Liver (tissue), 10 donors: ENCODE measurements at places on chromosomes 13 and 19.

- H3K27ac ChIP-seq = no peak overlapping the region
- no peak for DNase-seq
- no peaks in the 10 kb centered on the region for H3K27me3 ChIP-seq
- H3K36me3 ChIP-seq = no peaks in the 10 kb centered on the region
Observed at GRCh38 chr13:43041369-43041921, 18.1 kb downstream of the DNAJC15 start.

- H3K36me3 ChIP-seq = no peaks in the 10 kb centered on the region
- H3K4me3 ChIP-seq = no peak overlapping the region
- H3K27me3 ChIP-seq = no peaks in the 10 kb centered on the region
- DNase-seq = no peak
Observed at GRCh38 chr19:16944626-16945363, 56.0 kb downstream of the F2RL3 start.

GRCh38 chr19:39212375-39212742 lies 8.3 kb upstream of the SYCN start:
- no peak overlapping the region for H3K4me3 ChIP-seq
- H3K27ac ChIP-seq = no peak overlapping the region
- peak; percentile 44 for DNase-seq
- no peaks in the 10 kb centered on the region for H3K36me3 ChIP-seq
- H3K4me1 ChIP-seq = no peaks in the 10 kb centered on the region

DNA sequence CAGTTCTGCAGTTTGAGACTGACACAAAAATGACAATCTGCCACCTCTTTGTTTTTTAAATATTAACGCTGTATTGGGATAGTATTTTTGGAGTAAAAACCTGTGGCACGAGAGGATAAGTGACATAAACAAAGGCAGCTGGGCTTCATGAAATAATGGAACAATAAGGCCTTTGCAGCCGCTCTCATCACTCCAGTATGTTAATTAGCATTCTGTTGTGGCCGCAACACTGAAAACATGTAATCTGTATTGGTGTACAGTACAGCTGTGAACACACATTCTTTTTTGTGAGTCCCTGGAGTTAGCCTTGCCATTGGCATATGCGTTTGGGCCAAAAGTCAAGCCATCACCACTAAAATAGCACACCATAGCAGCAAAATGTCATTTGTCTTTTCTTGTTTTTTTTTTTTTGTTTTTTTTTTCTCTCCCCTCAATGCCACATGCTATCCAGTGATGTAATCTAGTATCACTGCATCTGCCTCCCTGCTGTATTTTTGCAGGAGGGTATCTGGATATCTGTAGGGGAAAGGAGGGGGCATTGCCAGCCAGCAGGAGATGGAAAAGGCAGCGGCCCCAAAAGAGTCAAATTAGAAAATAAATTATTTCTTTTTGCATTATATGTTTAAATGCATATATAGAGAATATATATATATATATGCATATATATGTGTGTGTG lies 885 bp upstream of the ZNF536 start:
- no peak overlapping the region for H3K27ac ChIP-seq
- H3K27me3 ChIP-seq = no peaks in the 10 kb centered on the region
- H3K36me3 ChIP-seq = no peaks in the 10 kb centered on the region
- no peaks in the 10 kb centered on the region for H3K4me1 ChIP-seq
- no peak for DNase-seq
- H3K4me3 ChIP-seq = no peak overlapping the region

DNA sequence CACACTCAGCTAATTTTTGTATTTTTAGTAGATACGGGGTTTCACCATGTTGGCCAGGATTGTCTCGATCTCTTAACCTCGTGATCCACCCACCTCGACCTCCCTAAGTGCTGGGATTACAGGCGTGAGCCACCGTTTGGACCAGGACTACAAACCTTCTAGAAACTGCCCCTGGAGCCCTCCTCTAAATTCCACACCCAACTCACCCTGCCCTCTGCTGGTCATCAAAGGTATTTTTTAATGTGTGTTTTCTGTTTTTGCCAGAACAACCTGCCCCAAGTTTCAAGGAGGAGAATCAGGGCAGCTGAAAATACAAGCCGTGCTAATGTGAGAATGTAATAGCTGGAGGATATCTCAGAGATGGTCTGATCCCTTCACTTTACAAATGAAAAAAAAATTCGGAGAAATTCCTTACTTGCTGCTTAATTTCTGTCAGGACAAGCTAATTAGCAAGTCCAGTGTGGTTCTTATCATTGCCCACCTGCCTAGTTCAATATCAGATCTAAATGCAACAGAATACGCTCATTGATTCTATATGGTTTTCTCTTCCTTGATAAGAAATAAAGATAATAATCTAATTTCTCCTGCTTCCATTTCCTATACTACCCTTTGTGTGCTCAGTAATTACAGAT lies 4.1 kb downstream of the ATP8A2 start:
- no peak overlapping the region for H3K4me3 ChIP-seq
- H3K27me3 ChIP-seq = peaks cover 10% of the 10 kb centered on the region
- no peaks in the 10 kb centered on the region for H3K36me3 ChIP-seq
- H3K27ac ChIP-seq = no peak overlapping the region
- H3K4me1 ChIP-seq = peaks cover 8% of the 10 kb centered on the region
- no peak for DNase-seq

DNA sequence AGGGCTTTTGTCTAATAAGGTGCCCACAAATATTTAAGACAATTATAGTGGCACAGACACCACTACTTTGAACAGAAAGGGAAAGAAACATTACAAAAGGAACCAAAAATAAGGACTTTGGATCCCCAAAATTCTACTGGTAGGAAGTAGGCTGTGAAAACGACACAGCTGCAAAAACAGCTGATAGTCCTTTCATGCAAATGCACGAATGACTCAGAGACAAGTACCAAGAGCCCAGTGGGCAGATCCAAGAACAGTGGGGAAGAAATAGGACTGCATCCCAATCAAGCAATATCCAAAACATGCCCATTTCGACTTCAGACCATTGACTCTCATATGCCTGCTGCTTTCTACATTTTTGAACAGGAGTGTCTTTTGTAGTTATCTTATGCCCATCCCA lies 269.4 kb upstream of the NBEA start:
- no peaks in the 10 kb centered on the region for H3K36me3 ChIP-seq
- H3K27ac ChIP-seq = no peak overlapping the region
- no peaks in the 10 kb centered on the region for H3K4me1 ChIP-seq

DNA sequence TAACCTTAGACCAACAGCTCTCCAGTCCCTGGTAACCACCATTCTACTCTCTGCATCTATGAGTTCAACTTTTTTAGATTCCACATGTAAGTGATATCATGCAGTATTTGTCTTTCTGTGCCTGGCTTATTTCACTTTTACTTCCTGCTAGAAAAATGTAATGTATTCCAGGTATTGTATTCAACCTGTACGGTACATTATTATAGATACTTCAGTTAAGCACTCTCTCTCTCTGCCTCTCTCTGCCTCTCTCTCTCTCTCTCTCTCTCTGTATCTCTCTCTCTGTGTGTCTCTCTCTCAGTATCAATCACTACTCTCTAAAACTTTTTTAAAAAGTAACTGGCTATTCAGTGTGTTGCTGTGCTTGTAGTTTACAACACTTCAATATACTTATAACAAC lies 8.4 kb downstream of the DACH1 start:
- H3K36me3 ChIP-seq = no peaks in the 10 kb centered on the region
- H3K4me1 ChIP-seq = no peaks in the 10 kb centered on the region
- DNase-seq = no peak
- H3K27me3 ChIP-seq = peaks cover 3% of the 10 kb centered on the region
- H3K27ac ChIP-seq = no peak overlapping the region

DNA sequence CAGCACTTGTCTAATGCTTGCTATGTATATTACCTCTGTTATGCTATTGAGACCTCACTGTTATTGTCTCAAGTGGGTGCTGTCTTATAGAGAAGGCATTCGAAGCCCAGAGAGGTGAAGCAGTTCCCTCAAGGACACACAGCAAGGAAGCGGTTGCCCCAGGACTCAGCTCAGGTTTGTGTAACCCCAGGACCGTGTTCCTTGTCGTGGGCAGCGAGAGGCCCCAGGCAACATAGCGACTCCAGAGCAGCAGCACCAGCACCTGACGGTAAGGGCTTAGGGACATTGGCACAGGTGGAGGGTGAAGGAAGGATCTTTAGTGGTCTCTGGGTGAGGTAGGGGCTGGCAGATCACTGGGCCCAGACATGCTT lies 2.4 kb downstream of the KLK15 start:
- H3K36me3 ChIP-seq = no peaks in the 10 kb centered on the region
- H3K4me1 ChIP-seq = peaks cover 7% of the 10 kb centered on the region
- no peaks in the 10 kb centered on the region for H3K27me3 ChIP-seq
- H3K4me3 ChIP-seq = no peak overlapping the region

DNA sequence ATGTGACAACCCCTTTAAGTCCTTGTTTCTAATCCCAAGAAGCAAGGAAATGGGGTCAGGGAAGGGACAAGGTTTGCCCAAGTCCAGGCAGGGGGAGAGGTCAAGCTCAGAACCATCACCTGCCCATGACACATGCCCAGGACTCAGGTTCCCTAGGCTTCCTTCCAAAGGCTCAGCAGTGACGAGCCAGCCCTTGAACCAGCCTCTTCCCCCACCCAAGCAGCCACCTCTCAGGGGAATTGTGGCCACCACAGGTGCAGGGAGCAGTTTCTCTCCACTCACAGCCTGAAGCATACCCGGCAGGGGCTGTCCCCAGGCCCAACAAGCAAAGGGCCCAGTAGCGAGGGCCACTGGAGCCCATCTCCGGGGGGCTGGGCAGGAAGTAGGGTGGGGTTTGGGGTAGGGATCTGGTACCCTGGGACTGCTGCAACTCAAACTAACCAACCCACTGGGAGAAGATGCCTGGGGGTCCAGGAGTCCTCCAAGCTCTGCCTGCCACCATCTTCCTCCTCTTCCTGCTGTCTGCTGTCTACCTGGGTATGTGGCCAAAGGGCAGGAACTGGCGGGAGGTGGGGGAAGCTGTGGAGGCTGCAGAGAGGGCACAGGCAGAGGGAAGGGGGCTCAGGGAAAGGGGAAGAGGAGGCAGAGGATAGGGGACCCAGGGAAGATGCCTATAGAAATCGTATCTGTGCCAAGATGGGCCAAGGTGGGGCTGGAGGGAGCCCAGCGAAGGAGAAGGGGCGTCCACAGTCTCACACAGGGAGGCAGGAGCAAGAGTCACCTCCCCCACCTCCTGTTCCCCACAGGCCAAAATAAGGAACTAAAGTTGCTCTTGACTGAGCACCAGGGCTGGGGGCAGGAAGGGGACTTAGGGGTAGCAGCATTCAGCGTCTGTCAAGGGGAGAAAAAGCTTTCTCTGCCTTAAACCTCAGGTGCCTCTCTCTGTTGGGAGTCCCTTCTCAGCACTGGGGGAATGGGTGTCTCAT lies at the start of gene CD79A:
Gene CD79A (plus strand): TSS at position 433 of the 986 bp plus-strand sequence. CDS start 26 bp downstream, at position 459.
- no peaks in the 10 kb centered on the region for H3K27me3 ChIP-seq
- H3K36me3 ChIP-seq = peaks cover 4% of the 10 kb centered on the region
- H3K27ac ChIP-seq = no peak within 1 kb of the TSS
- peaks cover 3% of the 10 kb centered on the region for H3K4me1 ChIP-seq
- no peak for DNase-seq

GRCh38 chr19:35751839-35752745 lies 3.7 kb downstream of the LIN37 start:
- H3K4me1 ChIP-seq = peaks cover 10% of the 10 kb centered on the region
- H3K27me3 ChIP-seq = no peaks in the 10 kb centered on the region
- H3K27ac ChIP-seq = no peak overlapping the region
- DNase-seq = no peak

DNA sequence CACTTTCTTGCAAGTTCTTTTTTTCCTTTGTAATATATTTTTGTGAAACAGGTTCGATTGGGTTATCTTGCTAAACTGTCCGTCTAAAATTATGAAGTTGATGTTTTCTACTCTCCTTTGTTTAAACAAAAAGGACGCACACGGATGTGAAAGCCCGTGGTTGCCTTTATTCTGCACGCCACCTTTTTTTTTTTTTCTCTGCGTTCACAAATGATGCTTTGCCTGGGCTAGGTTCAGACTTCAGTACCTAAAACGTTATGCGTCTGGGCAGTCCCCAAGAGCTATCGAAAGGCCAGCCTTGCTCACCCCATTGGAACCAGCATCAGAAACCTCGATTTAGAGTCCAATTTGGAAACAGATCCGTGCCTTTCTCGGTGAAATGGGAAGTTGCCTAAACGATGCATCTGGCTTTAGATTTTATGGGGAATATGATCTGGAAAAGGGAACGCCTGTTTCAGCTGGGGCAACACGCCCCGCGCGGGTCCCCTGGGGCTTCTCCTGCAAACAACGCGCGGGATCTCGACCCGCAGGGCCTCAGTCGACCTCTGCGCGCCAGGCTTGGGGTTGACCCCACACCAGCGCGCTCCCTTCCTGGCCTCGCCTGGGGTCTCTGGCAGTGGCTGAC lies 113.9 kb downstream of the KCNRG start:
- no peak overlapping the region for H3K4me3 ChIP-seq
- peaks cover 28% of the 10 kb centered on the region for H3K27me3 ChIP-seq
- peaks cover 17% of the 10 kb centered on the region for H3K4me1 ChIP-seq
- H3K27ac ChIP-seq = no peak overlapping the region
- no peak for DNase-seq

GRCh38 chr13:53408306-53408705 lies 379.7 kb downstream of the OLFM4 start:
- no peaks in the 10 kb centered on the region for H3K27me3 ChIP-seq
- no peaks in the 10 kb centered on the region for H3K4me1 ChIP-seq
- no peak for DNase-seq
- H3K36me3 ChIP-seq = no peaks in the 10 kb centered on the region
- no peak overlapping the region for H3K4me3 ChIP-seq

GRCh38 chr19:46972311-46972710 lies 47.3 kb upstream of the NPAS1 start:
- no peak for DNase-seq
- H3K4me1 ChIP-seq = peaks cover 32% of the 10 kb centered on the region
- H3K4me3 ChIP-seq = no peak overlapping the region
- H3K27ac ChIP-seq = no peak overlapping the region
- H3K27me3 ChIP-seq = no peaks in the 10 kb centered on the region

- H3K4me1 ChIP-seq = no peaks in the 10 kb centered on the region
- DNase-seq = no peak
- no peaks in the 10 kb centered on the region for H3K27me3 ChIP-seq
- H3K36me3 ChIP-seq = no peaks in the 10 kb centered on the region
Observed at GRCh38 chr19:48350856-48351255, 12.9 kb downstream of the TMEM143 start.

DNA sequence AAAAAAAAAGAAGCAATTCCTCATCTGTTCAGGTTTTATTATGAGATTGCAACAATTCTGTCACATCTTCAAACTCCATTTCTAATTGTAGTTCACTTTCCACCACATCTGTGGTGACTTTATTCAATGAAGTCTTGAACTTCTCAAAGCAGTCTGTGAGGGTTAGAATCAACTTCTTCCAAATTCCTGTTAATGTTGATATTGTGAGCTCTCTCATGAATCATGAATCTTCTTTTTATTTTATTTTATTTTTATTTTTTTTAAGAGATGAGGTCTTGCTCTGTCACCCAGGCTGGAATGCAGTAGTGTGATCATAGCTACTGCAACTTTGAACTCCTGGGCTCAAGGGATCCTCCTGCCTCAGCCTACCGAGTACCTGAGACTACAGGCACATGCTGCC lies 19.6 kb downstream of the ARHGAP35 start:
- no peak overlapping the region for H3K27ac ChIP-seq
- no peaks in the 10 kb centered on the region for H3K27me3 ChIP-seq
- H3K36me3 ChIP-seq = peaks cover 1% of the 10 kb centered on the region
- peaks cover 30% of the 10 kb centered on the region for H3K4me1 ChIP-seq
